Hepatocyte (in vitro differentiated cells): ENCODE measurements at places on chromosomes 3 and 15.
A peak's percentile ranks its signal among the peaks of the same experiment; 100 is the strongest.

DNA sequence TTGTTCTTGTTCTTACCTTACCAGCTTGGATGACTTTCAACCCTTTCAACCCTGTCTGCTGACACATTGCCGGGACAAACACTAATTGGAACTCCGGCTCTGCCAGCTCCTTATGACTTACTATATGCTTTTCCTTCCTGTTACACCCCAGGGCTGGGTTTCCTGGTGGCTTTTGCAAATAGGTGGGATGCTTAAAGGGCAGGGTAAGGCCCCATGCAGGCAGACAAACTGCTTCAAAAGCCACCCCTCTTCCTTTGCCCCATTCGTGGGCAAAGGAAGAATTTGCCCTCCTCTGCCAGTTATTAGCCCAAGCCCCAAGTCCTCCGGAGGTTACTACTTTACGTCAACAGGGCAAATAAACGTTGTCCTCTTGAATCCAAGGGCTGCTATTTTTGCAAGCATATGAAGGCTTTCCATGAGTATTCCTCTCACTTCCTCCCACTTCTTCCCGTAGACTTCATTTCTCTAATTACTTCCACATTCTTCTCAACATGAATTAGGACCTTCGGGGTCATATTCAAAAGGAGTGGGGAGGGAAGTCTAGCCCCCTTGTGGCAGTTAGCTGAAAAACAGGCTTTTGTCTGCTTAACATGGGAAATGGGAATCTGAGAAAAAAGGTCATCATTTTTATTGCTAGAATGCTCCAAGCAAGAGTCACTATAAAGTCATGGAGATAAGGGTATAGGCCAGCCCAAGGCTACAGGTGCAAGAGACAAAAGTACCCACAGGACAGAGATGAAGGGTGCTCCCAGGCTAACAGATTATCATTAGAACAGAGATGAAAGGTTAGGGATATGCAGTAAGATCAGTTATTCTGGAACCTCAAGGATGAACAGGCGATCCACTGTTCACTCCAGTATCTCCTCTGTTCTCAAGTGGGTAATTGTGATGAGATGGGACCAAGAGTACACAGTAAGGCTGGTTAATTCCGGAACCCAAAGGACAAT lies 56.3 kb upstream of the FSTL1 start:
- DNase-seq, result peak; percentile 52

- DNase-seq, result no peak
Measured at GRCh38 chr3:4889896-4890295, 89.3 kb upstream of the BHLHE40 start.

- no peak for DNase-seq
Measured at GRCh38 chr3:168671091-168671490, 575.4 kb upstream of the GOLIM4 start.

DNA sequence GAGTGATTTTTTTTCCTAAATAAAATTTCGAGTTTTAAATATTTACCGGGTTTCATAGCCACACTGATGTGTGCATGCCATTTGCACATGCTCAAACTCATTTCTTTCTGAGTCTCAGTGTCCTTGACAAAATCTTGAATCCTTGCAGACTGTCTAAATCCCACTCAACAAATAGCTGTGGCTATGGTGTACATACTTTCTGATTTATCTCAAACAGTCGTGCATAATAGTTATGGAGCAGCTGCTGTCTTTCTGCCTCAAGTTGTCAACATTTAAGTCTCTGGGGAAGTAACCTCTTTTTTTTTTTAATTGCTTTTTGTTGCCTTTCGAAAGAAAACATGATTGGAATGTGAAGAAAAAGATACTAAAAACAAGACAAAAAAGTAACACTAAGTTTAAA lies 52.8 kb upstream of the UTS2B start:
- no peak for DNase-seq

GRCh38 chr3:112519424-112520001 lies 20.2 kb upstream of the BTLA start:
- DNase-seq, result peak; percentile 77

GRCh38 chr15:65344214-65344913 lies 33.4 kb downstream of the IGDCC3 start:
- DNase-seq, result no peak

DNA sequence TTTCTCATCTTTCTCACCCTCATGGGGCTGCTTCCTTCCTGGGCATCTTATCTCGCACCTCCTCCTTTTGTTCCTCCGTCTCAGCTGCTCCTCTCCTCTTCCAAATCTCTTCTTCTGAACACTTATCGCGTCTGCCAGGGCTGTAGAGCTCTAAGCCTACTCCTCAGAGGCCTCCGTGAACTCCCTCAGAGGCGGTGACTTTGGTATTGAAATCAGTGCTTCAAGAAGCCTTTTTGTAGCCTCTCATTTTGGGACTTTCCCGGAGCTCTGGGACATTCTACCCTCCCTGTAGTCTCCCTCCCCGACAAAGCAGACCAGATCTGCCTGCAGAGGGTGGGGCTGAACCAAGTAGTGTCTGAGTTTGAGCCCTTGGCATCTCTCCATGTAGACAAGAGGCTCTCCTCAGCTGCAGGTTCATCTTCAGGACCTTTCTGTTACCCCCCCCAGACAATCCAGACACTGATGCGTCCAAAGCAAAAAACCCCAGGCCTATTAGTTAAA lies 17.5 kb upstream of the CPNE9 start:
- no peak for DNase-seq

DNA sequence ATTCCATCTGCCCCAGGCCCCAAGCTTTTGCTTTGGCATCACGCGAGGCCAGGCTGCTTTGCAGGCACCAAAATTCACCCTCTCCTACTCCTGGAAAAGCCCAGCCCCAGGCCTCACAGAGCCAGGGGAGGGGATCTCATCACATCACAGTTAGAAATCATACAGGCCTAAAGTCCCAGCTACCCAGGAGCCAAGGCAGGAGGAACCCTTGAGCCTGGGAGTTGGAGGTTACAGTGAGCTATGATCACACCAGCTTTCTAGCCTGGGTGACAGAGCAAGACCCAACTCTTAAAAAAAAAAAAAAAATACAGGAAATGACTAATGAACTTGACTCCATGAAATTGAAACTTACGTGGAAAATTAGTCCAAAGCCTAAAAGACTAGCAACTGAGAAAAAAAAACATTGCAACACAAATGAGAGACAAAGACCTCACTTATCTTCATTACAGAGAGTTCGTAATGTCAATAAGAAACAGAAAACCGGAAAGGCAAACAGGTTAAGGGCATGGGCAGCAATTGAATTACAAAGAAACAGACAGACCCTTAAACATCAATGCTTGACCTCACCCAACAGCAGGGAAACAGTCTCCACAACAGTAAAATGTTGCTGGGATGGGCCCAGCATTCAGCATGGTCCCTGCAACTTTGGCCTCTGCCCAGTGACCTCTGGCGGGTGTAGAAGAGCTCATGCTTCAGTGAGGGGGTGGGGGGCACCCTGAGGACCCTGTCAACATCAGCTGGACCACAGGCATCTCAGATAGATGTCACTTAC lies 151.5 kb downstream of the LRRK1 start:
- DNase-seq, result no peak

GRCh38 chr3:194640829-194641228 lies 7.6 kb upstream of the TMEM44 start:
- no peak for DNase-seq

- no peak for DNase-seq
Measured at GRCh38 chr15:25090073-25090733, 135.4 kb downstream of the SNRPN start.

GRCh38 chr15:48966595-48967301 lies 3.0 kb upstream of the SHC4 start:
- DNase-seq, result no peak

DNA sequence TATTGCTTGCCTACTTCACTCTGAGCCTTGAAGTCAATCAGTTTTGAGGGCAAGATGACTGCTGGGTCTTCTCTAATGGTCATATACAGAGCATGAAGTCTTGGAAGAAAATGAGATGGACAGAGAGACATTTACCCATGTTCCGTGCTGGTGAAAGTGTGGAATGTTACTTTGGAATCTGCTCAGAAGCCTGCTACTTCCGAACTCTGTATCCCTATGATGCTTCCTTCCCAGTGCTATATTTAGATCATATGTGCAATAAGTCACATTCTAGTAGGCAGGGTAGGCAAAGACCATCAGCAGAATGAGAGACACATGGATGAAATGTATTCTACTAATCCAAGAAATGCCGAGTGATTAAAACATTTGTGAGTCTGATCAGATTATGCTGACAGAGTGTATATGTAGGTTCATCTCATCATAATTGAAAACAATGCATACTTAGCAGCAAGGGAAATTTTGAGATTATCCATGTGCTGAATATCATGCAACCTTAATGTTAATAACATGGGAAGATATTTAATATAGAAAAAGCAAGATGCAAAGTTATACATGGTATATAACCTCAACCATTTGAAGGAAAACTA lies 60.5 kb downstream of the RAB7A start:
- no peak for DNase-seq

DNA sequence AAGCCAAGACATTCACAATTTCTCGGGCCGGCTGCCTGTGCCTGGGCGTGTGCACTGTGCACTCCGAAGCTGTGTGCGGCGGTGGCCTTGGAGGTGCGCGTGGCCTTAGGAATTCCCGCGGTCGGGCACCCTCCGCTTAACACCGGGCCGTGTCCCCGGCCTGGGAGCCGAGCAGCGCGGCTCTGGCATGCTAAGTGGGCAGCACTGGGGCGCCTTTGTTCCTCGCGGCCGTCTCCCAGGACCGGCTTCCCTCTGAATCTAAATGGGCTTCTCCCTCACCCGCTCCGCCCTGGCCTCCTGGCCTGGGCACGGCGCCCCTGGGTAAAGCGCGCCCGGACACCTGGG lies 498 bp upstream of the ARNT2 start:
- DNase-seq, result peak; percentile 42

DNA sequence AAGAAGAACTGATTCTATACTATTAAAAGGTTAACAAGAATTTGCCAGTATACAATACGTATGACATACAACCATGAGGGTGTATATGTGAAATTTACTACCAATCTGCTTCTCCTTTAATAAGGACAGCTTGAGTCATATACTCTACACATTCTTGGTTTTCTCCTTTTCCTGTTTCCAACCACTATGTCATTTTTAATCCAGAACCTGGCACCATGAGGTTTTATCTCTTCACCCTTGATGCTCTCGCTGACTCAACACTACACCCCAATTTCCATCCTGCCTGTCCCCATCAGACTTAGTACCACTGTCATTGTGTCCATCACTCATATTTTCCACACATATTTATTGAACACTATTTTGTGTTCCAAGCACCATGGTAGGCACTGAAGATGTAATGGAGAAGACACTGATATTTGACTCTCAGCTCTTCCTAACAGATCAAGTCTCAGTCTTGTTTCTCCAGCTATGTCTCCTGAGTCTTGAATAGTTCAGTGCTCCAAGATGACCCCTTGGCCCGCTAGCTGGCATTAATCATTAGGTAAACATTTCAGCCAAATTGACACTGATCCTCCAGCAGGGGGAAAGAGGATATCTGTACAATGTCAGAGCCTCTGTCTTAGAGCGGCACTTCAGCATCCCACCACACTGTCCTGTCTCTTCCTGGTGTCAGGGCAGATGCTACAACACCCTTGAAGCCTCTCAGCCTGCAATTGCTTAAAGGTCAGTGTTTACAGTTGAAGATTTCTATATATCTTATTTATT lies 11.2 kb upstream of the COL8A1 start:
- no peak for DNase-seq

GRCh38 chr3:185423178-185423577 lies 60.2 kb downstream of the MAP3K13 start:
- DNase-seq, result no peak

DNA sequence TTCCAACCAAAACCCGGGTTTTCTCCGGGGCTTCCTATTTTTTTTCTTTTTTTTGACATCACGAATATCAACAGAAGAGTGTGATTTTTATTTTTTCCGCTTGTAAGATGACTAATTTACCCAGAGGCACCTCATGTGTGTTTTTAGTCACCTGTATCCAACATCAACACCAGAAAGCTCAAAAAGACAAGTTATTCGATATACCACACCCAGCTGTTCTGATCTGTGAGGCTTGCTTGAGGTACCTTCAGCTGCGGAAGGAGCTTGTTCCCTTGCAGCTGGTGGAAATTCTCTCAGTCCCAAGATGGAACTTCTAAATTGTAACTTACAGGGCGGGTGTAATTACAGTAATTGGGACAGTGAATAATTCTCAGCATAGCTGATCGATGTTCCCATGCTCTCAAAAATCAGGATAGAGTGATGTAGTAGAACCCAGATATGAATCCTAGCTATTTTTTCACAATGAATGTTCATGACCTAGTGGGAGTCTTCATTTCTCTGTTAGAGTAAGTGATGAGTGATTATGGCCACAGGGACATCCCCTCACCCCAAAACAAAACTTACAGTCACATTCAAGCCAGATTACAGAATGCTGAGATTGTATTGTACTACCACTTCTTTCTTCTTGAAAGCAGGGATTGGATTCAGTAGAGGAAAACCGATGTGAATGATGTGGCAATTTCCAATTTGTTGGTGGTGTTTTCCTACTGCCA lies 232.1 kb downstream of the AGBL1 start:
- DNase-seq, result no peak

DNA sequence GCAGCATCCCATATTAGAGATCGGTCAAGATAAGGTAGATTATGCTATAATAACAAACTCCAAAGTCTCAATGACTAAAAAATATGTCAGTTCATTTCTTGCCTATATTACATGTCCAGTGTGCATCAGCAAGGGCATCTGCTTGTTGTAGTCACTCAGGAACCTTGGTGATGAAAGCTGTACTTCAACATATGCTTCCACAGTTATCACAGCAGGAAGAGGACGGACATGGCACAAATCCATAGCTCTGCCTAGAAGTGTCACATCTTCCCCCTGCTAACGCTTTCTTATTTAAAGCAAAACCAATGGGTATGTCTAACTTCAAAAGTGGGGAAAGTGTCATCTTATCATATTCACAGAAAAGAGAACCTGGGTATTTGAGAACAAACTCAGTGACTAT lies 20.0 kb upstream of the PIAS1 start:
- DNase-seq, result no peak

- DNase-seq, result peak; percentile 34
Measured at GRCh38 chr3:9316881-9317361, 45.9 kb upstream of the THUMPD3 start.

DNA sequence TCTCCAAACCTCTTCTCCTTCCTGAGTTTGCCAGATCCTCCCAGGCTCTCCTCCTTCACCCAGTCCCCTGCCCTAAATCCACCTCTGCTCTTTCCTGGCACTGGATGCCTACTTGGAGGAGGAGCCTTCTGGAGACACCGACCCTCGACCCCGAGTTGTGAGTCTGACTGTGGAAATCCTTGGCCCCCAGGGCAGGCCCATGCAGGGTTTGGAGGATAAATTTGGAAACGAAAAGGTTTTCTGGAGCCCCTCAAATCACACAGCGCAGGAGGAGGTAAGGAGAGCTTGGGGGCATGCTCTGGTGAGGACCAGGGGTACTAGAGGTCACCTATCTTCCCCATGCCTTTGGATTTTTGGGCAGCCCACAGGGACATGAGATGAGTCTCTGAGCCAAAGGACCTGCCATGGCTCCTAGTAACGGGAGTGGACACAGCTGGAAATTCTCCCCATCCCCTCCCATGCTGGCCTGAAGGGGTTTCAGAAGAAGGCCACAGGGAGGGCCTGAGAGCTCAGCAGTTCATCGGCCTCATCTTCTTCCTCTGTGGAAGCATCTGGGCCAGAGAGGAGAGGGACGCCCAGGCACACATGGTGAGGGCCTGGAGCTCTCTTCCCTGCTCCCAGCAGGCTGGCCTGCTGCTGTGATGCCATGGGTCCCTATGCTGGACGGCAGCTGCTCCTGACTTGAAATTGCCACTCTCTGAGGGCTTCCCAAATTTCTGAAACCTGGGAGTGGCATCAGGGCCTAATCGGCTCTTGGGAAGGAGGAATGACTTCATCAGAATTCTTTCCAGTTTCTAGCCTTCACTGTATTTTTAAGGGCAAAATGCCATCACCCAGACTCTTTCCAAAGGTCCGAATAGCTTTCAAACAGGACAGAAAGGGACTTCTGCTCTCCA lies 68.6 kb upstream of the ITGA11 start:
- no peak for DNase-seq

- DNase-seq, result no peak
Measured at GRCh38 chr15:62104846-62105245, 38.1 kb downstream of the C2CD4A start.
